8988T (cell line): ENCODE measurements at places on chromosomes 4 and X.

DNA sequence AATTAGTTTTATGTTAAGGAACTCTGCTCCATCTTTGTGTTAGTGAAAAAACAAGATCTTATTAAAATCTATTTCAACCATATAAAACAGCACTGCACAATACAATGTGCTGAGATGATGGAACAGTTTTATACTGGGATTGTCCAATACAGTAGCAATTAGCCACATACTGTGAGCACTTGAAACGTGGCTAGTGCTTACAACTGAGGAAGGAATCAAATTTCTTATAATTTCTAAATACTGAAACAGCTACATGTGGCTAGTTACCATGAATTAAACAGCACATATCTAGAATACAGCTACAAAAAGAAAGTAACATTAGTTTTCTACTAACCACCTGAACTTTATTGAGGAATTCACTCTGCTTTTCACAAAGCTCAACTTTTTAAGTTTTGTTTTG, 14.7 kb downstream of the NFXL1 start:
- DNase-seq = no peak

DNA sequence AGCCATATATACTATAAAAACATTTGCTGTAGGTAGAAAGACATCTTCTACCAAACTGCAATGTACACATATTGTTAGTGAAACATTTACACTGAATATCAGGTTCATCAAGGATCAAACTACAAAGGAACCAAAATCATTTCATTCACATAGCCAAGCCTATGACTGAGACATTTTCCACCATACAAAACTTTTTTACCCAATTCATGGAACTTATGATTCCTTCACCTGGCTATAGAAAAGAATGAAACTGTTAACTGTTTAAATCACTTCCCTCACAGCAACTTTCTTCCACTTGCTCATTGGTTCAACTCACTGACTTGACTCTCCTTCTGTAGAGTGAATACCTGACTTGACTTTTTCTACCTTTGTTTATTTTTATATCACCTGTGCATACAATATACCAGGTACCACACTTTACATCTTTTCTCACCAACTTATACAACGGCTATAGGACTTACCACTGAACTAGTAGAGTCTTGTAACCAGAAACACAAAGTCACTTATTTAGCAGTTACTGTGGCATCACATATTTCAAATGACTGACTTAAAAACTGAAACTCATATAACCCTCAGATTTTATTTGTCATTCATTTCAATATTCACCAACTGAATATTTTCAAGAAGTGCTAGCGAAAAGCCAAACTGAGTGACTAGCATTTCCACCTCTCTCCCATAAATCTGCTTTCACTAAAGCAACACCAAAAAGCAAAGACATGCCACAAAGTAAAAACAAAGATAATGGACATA, 30.9 kb downstream of the CAMK2D start:
- no peak for DNase-seq

- DNase-seq = no peak
Measured at GRCh38 chr4:33302321-33302720, 2582.2 kb downstream of the PCDH7 start.

DNA sequence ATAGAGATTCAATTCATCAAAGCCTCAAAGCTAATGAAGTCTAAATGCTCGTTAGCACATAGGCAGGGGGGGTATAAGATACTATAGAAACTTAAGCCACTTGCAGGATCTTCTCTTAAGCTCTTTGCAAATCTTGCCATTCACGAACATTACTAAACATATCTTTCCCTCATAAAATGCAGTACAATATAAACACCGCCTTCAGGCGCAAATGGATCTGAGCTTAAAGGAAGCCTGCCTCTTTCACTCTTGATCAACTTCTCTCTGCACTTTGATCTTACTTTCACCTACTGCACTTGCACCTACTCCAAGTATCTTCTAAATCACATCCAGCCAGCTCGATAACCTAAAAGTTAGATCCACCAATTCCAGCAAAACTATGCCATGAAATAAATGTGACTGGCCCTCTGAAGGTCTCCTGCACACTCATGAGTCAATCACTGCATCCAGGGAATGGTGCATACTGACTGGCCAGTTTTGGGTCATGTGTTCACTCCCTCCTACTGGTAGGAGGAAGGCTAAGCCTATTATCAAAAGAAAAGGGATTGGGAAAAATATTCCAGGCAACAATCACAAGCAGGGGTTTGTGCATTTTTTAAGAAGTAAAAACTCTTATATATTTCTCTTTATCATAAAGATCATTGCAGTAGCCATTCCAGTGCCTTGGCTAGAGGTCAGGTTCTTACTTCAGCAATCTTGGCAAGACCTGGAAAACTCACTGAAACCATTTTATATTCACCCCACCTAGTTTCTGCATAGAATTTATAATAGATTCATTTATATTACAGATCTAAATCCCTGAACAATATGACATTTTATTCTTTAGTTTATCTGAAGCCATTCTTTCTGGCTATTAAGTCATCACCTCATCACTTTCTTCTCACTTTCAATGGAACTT, 222.0 kb downstream of the PPP3CA start:
- DNase-seq = no peak

- DNase-seq = no peak
Measured at GRCh38 chrX:148284821-148285220, 215.6 kb upstream of the AFF2 start.

GRCh38 chr4:145623831-145624230, 4.6 kb downstream of the MMAA start:
- no peak for DNase-seq

- DNase-seq = no peak
Measured at GRCh38 chrX:109793191-109793590, 60.1 kb upstream of the ACSL4 start.

- no peak for DNase-seq
Measured at GRCh38 chr4:114615435-114615834, 16.8 kb downstream of the UGT8 start.

DNA sequence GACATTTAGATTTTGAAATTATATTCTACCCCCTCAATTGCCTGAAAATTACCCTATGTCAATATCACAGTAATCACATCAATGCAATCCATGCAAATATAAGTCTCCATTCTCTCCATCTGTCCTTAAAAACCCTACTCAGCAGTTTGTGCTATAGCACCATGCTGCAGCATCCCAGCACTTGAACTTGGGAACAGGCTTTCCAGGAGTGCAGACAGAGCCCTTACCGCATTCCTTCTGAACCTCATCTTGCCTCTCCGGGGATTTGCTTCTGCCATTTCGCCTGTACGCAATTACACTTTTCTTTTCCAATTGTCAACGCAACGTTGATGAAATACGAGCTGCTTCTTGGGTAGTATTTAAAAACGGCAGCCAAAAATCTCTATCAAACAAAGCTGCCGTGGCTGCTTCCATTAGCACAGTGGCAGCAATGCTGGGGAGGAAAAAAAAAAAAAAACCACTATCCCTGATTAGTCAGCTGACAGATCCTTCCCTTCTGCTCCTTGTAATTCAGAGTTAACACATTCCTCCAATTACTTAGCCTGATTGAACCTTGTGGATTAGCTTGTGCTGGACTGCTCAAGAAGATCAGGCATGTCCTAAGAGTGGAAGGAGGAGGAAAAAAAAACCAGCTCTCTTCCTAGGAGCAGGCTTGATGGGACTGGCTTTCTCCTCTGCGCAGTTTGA, 65.6 kb downstream of the MCF2 start:
- no peak for DNase-seq

DNA sequence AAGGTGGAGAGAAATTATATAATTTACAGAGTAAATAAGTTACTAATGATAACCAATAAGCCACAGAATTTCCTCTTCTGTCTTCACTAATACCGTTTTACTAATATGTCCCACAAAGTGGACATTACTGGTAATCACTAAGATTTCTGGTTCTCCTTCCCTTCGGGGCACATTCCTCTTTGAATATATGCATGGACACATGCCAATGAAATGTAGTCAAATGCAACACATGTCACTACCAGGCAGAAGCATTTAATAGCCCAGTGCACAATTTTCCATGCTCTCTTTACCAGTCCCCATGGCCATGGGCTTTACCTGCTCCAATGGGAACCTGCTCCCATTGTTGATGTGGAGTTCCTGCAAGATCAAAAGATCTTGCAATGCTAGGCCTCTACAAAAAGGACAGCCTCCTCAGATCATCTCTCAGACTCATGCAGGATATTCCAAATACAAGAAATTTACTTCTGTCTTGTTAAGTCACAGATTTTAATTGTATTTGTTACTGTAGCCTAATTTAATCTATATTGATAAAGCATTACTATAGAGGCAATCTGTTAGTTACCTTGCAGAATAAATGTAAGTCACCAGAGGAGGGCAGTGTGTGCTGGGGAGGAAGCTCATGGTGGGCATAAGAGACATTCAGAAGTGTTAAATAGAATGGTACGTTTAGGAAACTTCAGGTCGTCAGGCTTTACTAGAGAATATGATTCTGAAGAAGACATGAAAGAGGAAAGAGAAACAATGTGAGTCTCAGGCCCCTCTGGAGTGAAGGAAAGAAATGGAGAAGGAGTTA, 37.1 kb upstream of the INPP4B start:
- DNase-seq = no peak

- DNase-seq = no peak
Measured at GRCh38 chrX:15820106-15821073, 30.1 kb downstream of the ZRSR2 start.

DNA sequence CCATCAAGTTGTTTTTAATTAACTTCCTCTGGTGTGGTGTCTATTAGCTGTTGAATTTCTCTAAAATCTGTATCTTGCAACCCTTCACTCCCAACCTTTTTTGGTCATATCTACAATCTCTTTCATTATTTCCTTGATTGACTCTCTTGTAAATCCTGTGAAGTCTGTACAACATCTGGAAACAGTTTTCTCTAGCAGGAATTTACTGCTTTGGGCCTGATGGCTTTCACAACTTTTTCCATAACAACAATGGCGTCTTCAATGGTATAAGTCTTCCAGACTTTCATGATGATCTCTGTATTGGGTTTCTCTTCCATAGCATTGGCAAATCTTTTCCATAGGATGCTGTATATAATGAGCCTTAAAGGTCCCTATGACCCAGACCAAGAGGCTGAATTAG, 49.0 kb downstream of the TBC1D19 start:
- no peak for DNase-seq
